Natural killer cell (primary cell): ENCODE measurements at places on chromosomes 6 and 20.

- no peak for DNase-seq
These were observed 25.9 kb downstream of the RNASET2 start for GRCh38 chr6:166930354-166930891.

- no peak for DNase-seq
These were observed 41.7 kb downstream of the PMEPA1 start for GRCh38 chr20:57667924-57668782.

- DNase-seq = no peak
These were observed 9.5 kb downstream of the CYP39A1 start for GRCh38 chr6:46642928-46643751.

DNA sequence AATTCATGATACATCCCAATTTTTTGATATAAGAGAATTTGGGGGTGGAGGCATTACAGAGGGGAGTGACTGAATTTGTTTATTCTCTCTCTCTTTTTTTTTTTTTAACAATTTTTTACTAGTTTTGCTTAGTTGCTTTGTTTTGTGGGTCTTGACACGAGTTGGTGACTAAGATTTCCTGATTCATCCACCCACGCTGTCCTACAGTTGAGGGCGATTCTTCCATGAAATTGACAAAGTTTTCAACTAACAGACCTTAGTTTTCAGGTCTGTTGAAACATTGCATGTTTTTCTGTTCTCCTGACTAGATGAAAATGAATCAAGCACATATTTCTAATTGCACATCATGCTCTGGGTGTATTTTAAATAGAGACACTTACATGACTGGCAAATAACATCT lies 613.8 kb downstream of the TFAP2B start:
- DNase-seq = no peak

DNA sequence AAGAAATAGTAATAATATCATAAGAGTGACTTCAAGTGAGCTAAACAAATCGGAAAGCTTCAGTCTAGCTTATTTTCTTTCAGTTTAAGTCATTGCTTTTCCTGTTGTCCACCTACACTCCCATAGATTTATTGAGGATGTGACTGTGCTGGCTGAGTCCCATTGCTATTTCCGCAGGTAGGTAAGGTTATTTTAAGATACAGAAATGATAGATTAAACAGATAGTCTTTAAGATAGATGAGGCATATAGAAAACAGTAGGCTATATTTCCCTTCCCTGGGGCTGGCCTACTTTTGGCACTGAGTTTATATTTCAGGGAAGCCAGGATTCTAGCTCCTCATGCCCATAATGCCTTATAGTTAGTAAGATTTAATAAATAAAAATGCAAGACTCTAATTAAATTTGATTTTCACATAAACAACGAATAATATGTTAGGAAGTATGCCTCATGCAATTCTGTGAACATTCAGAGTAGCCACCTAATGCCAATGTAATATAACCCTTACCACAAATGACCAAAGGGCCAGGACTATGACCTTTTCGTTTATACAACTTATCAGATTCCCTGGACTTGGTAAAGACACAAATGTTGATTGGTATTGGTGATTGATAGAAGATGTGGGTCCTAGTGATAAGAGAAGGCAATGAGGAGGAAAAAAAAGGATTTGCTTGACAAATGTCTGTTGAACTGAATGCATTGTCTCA lies 1079.3 kb downstream of the EPHA7 start:
- no peak for DNase-seq

DNA sequence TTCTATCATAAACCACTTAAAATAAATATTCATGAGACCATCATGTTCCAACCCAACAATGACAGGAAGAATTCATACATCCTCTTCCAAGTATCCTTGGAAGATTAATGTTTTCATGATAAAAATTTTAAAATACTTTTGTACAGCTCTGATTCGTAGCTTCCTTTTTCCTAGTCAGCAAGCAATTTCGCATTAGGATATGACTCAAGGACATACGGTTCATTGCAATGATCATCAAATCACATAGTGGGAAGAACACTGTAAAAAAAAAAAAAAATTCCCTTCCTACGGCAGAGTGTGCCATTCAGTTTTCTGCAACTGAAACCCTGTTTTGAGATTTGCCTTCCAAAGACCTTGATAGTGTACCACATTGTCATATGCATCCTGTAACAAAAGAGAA lies 35.3 kb upstream of the GFOD1 start:
- DNase-seq = no peak

DNA sequence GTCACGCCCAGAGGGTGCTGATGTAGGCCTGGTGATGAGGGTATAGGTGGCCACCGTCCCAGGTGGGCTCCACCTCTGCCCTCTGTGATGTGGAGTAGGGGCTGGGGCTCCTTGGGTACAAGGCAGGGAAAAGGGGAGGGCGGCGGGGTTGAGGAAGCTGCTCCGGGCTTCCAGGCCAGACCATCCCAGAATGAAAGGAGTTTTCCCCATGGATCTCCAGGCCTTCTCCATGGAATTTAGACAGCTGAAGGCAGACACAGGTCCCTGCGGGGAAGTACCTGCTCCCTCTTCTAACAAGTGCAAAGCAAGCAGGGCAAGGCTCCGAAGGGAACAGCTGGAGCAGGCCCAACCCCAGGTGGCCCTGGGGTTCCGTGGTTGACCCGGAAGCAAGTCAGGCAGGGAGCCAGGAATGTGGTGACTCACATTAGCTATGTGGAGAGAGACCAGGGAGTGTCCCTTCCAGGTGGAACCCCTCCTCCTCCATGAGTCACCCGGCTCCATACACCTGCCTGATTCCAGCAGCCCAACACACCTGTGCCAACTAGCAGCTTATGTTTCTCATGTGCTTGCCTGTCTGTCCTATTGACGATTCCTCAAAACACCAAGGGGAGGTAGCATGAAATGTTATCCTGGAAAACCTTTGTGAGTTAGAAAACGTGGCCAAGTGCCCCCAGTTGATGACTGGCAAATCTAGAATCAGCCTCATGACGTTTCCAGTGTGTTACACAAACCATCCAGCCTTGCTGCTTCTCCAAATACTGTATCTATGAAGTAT lies 59.7 kb upstream of the SNX9 start:
- DNase-seq = peak; percentile 46

DNA sequence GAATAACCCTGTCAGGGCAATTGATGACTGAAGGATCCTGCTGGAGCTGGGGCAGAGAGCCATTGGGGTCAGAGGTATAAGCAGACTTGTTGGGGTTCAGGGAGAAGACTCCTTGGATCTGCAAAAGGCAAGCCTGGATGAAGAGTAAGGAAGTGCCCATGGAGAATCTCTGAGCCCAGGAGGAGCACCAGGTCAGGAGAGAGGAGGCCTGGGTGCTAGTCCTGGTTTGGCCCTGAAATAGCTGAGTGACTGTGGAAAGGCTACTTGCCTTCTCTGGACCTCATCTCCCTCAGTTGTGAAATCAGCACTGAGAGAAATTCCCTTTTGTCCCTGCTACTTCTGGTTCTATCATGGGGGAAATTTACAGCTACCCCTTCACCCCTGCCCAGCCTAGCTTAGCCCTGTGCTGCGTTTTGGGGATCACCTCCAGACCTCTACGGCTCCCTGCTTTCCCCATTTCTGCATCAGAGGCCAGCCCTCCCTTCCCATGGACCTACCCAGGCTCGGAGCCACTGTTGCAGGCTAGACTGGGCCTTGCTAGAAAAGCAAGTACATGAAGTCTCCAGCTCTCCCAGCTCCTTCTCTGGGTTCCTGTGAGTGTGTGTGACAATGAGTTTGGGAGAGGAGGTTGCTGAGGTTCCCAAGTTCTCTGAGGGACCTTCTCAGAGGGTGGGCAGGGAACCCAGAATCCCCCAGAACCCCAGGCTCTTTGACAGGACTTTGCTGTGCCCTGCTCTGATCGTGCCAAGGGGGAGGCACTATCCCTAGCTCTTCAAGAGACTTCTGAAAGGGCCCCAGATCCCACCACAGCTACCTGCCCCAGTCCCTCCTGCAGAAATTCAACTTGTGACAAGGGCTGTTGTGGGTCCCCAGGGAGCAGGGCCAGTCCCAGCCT lies 2.3 kb upstream of the NCR2 start:
- no peak for DNase-seq

GRCh38 chr6:53418288-53418687 lies 69.5 kb upstream of the ELOVL5 start:
- DNase-seq = no peak

- DNase-seq = no peak
These were observed 140.3 kb downstream of the DLL1 start for GRCh38 chr6:170150590-170150945.

- no peak for DNase-seq
These were observed 14.2 kb downstream of the EBF4 start for GRCh38 chr20:2706688-2707352.

DNA sequence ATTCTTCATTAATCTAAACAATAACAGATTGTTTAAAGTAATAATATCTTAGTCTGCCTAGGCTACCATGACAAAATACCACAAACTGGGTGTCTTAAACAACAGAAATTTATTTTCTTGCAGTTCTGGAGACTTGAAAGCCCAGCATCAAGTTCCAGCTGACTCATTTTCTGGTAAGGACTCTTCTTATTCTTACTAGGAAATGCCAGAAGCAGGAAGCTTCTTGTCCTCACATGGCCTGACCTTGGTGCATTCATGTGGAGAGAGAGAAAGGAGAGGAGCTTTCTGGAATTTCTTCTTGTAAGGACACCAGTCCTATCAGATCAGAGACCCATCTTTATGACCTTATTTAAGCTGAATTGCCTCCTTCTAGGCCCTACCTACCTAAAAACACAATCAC lies 110.5 kb downstream of the ANKRD60 start:
- DNase-seq = no peak

GRCh38 chr20:48603116-48603818 lies 224.5 kb downstream of the PREX1 start:
- no peak for DNase-seq

DNA sequence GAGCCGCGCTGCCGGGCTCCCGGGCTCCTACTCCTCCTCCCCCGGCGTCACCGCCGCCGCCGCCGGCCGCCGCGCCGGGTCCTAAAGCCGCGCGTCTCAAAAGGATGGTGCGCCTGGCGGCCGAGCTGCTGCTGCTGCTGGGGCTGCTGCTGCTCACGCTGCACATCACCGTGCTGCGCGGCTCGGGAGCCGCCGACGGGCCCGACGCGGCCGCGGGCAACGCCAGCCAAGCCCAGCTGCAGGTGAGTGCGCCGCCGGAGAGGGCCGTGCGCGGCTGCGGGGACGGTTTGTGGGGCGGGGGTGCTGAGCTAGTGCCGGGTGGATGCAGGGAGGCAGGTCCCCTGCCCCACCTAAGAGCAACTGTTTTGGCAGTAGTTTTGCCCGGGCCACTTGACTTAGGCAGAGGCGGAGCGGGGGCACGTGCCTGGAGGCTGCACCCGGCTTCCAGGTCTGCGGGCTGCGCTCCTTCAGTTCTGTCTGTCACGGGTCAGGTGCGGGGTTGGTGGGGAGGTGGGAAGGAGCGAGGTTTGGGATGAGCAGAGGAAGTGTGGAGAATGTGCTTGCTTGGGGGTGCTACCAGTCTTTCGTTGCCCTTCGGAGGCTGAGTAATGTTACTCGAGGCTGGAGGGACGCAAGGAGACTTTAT lies 722 bp downstream of the ISM1 start:
- peak; percentile 34 for DNase-seq

GRCh38 chr20:3454831-3455230 lies 16.0 kb upstream of the ATRN start:
- DNase-seq = no peak

DNA sequence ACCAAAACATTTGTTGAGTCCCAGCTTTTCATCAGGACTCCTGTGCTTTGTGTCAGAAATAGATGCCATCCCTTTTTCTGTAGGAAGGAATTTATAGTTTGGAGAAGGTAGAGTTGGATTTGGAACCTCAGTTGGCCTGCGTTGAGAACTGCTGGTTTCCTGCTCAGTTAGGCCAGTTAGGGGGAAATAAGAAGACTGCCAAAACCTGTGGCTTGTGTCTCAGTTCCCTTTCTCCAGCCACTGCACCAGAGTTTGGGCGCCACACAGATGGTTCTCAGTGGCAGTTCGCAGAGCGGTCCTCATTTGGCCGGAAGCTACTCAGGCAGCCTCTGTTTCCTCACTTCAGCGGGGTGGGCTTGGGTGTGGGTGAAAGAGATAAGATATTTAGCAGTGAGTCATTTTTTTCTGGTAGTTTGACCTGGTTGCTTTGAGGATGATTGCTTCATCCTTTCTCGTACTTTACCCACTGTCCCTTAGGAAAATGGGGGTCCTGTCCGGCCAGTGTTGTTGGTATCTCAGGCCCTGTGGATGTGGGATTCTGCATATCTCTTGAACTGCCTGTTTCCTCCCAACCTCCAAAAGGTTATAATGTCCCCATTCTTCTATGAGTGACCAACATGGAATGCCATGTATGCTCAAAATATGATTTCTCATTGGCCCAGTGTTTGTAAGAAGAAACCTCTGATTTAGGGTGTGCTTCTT lies 53.7 kb downstream of the JARID2 start:
- DNase-seq = peak; percentile 65
